Activated B cell treated with CpG ODN at 0.5 μM for 24 hours (primary cell): ENCODE measurements at places on chromosomes 2 and 18. TPM values are rescaled to one million over a fixed set of nuclear protein-coding genes. Genes with fewer than 3 reads are reported as not detected.
A peak's percentile ranks its signal among the peaks of the same experiment; 100 is the strongest.

GRCh38 chr2:71795486-71795885 is 342.1 kb downstream of the DYSF start:
- no peaks in the 10 kb centered on the region for H3K36me3 ChIP-seq
- no peak overlapping the region for H3K27ac ChIP-seq
- no peak overlapping the region for H3K4me3 ChIP-seq
- peaks cover 8% of the 10 kb centered on the region for H3K27me3 ChIP-seq

GRCh38 chr2:197433780-197434438 is 919 bp downstream of the SF3B1 start:
- no peak for DNase-seq
- no peaks in the 10 kb centered on the region for H3K27me3 ChIP-seq
- H3K36me3 ChIP-seq, result peaks cover 40% of the 10 kb centered on the region
- H3K4me1 ChIP-seq, result peaks cover 70% of the 10 kb centered on the region
- peak overlapping the region; percentile 100 for H3K27ac ChIP-seq
- H3K4me3 ChIP-seq, result peak overlapping the region; percentile 99

- H3K36me3 ChIP-seq, result no peaks in the 10 kb centered on the region
- DNase-seq, result no peak
- peaks cover 11% of the 10 kb centered on the region for H3K4me1 ChIP-seq
Observed at GRCh38 chr2:135586148-135586547, 54.9 kb downstream of the R3HDM1 start.

DNA sequence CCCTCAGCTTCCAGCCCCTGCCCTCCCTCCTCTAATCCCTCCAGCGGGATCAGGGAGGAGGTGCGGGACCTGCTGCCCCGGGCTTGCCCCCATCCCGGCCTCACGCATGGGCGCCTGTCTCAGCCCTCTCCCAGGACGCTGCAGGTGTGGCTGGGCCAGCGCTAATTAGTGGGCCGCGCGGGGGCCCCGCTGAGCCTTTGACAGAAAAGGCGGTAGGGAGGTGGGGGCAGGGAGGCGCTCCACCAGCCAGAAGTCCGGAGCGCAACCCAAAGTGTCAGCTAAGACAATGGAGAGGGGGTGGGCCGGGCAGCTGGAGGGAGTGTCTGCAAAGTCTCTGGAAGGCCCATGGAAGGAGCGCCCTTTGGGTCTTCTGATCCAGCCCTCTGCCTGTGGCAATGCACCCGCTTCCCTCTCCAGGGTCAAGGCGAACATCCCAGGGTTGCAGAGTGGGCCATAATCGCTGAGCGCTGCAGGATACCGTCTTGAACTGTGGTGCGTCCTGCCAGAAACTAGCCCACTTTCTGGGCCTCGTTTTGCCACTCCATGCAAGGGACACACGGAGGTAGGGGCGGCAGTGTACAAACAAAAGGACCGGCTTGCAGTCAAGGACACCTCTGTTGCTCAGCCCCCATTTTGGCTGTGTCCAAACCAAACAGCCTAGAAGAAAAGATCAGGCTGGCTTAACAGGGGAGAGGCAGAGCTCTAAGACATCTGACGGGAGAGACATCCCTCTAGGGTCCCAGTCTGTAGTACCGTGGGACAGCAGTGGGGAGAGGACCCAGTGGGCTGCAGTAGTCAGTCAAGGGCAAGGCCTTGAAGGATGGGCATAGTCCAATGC is 3.5 kb downstream of the ATP6V1B1 start:
- H3K4me1 ChIP-seq, result no peaks in the 10 kb centered on the region
- no peak overlapping the region for H3K4me3 ChIP-seq
- no peak for DNase-seq
- H3K27me3 ChIP-seq, result peaks cover 21% of the 10 kb centered on the region
- no peak overlapping the region for H3K27ac ChIP-seq
- H3K36me3 ChIP-seq, result no peaks in the 10 kb centered on the region

DNA sequence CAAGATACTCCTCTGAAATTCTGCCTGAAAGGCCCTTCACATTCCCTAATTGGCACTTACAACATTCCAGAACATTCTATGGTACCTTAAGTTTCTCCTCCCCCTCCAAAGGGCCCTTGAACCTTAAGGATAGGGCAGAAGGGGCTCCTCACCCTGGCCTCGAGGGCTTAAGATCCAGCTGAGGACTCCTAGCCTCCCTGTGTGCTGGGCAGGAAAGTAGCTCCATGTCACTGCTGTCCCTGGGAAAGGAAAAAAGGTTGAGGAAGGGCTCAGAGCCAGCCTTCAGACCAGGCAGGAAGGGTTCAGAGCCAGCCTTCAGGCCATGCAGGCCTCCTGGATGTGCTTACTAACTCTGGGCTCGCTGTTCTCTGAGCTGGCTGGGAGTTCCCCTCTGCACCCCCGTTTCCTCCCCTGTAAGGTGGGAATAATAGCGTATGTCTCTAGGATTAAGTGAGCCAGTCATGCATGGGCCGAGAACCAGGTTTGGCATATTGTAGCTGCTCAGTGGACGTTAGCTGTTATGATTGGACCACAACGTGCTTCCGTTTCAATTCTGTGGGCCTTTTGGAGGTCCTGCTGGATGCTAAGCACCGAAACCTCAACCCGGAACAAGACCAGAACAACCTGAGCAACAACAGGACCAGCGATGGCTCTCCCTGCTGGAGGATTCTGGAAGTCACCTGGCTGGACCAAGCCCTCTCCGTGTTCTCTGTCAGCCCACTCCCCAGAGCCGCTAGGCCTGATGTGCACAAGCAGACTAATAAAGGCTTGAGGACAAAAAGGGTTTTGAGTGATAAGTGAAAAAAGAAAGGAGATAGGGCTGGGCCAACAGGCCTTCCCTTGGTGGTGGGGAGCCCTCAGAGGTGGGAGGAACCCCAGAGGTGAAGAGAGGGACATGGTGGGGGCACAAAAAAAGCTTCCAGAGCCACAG is 1.0 kb upstream of the B3GNT7 start:
- H3K27ac ChIP-seq, result peak overlapping the region; percentile 100
- H3K36me3 ChIP-seq, result peaks cover 56% of the 10 kb centered on the region
- peaks cover 67% of the 10 kb centered on the region for H3K4me1 ChIP-seq
- no peaks in the 10 kb centered on the region for H3K27me3 ChIP-seq

DNA sequence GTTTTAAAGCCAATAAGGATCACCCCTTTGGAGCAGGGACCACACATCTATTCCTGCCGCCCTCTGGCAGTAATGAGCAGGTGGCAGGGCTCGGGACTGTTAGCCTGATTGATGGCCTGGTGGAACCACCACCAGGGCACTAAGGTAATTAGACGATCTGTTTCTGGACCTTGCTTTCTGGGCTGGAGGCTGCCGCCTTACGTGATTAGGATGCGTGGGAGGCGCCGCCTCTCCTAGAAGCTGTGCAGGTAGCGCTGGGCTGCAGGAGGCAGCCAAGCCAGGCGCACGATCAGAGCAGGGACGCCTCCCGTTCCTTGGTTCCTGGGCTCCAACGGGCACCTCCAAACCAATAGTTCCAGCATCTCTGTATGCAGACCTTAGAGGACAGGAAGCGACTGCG is 242.6 kb upstream of the RAB12 start:
- H3K27me3 ChIP-seq, result peaks cover 35% of the 10 kb centered on the region
- no peak for DNase-seq
- no peak overlapping the region for H3K27ac ChIP-seq
- H3K4me1 ChIP-seq, result no peaks in the 10 kb centered on the region

- H3K36me3 ChIP-seq, result peaks cover 45% of the 10 kb centered on the region
- peak overlapping the region; percentile 87 for H3K4me3 ChIP-seq
- no peak for DNase-seq
- H3K27me3 ChIP-seq, result peaks cover 2% of the 10 kb centered on the region
- peak overlapping the region; percentile 91 for H3K27ac ChIP-seq
Observed at GRCh38 chr2:113174376-113174750, 592 bp downstream of the PSD4 start.

GRCh38 chr2:41483982-41484857 is 563.6 kb upstream of the PKDCC start:
- H3K27ac ChIP-seq, result no peak overlapping the region
- no peak for DNase-seq
- no peak overlapping the region for H3K4me3 ChIP-seq
- no peaks in the 10 kb centered on the region for H3K4me1 ChIP-seq
- no peaks in the 10 kb centered on the region for H3K27me3 ChIP-seq
- H3K36me3 ChIP-seq, result no peaks in the 10 kb centered on the region

The ALPI gene
- total RNA-seq, result not detected in 2 replicates

The RNF125 gene
- 2.1 and 3.1 TPM in 2 replicates for total RNA-seq

The PLGLB2 gene
- 2.5 and 2.8 TPM in 2 replicates for total RNA-seq

The CHRNG gene
- total RNA-seq, result not detected in 2 replicates

The IL36A gene
- not detected in 2 replicates for total RNA-seq

The ERBB4 gene
- not detected in 2 replicates for total RNA-seq
